ENCODE measurements at places on chromosomes 12 and 14.

DNA sequence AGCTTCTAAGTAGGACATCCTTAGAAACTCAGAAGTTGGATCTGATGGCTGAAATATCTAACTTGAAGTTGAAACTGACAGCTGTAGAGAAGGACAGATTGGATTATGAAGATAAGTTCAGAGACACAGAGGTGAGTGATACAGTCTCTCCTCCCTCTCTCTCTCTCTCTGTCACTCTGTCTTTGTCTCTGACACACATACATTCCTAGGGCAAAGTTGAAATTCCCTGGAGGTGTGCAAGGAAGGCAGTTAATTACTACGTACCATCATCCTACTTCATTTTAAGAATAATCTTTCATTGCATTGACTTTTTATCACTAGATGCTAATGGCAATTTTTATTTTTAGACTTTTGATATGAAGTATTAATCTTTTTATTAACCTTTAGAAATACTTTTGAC is 46.2 kb upstream of the REP15 start:
- DNase-seq, result no peak

DNA sequence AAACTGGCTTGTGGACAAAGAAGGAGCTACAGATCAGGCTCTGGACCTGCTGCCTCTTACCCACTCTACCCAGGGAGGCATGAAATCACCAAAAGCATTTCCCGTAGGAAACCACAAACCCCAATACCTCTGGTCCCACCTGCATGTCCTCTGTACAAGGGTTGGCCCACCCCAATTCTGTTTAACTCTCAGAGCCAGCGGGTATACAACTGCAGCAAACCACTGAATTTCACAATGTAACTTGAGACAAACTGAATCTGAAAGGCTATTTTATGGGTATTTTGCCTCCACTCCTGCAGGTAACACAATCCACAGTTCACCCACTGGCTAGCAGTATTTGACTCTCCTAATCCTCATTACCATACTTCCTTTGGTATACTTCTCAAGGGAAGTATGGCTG is 16.5 kb downstream of the SIX1 start:
- DNase-seq, result no peak

DNA sequence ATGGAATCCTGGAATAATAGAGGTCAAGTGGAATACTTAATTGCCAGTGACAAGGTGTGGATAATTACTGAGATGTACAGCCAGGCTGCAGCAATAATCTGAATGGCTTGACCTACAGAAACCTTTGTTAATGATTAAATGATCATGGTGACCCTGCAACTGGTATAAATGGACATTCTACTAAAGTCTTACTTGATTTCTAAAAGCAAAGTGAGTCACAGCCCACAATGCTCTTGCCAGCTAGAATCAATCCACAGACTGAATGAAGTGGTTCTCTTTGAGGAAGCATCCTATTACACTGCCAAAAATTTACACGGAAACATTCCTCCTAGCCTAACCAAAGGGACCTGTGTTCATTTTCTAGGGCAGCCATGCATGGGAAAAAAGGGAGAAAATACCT is 518.5 kb downstream of the SOX5 start:
- no peak for DNase-seq

DNA sequence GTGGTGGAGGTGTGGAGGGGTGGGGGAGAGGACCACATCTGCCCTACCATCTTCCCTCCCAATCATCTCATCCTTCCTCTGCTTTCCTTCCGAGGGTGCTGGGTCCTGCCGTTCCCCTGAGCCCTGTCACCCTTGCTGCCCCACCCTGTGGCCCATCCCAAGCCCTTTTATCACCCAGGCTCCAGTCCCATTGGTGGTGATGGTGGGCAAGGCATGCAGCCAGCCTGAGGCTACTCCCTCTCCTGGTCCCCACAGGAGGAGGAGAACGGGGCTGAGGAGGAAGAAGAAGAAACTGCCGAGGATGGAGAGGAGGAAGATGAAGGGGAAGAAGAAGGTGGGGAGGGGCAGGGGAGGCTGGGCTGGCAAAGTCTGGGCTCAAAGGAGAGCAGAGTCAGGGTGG is 2.7 kb upstream of the LAG3 start:
- DNase-seq, result no peak

DNA sequence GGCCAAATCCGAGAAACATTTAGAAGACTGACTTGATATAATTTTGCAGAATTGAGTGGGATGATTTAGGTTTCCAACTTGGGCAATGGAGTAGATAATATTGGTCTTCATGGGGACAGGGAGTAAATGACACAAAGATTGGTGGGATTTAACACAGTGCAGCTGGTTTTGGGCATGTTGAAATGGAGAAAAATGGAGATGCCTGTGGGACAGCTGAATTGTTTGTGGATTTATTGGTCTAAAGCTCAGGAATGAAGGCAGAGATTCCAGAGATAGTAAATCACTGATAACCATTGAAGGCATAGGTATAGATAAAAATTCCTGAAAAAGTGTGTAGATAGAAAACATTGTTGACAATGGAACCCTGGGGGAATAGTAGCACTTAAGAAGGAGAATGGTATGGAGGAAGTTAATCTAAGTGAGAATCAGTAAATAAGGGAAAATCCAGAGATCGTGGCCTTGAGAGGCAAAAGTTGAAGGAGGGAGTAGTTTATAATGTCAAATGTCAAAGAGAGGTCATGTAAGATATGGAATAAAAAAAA is 120.9 kb upstream of the ATP2B1 start:
- DNase-seq, result no peak

DNA sequence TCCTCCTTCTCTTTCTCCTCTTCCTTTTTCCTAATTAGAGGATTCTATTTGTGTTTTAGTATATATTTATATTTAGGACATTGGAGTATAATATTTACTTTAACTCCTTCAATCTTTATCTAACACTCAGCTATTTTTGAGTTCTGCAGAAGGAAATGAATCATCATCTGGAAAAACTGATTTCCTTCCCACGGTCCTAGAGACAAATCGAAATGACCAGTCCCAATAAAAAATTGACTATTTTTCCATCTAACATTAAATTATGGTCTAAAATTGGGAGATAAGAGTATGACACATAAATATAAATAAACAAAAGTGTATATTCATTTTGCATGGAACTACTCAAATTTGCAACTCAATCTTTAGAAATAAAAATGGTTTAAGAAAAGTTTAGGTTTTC is 167.4 kb downstream of the TMTC3 start:
- no peak for DNase-seq

GRCh38 chr14:92160619-92161018 is 38.9 kb downstream of the CPSF2 start:
- peak; percentile 49 for DNase-seq

- DNase-seq, result peak; percentile 28
Measured at GRCh38 chr12:62268956-62269355, 8.8 kb downstream of the USP15 start.

DNA sequence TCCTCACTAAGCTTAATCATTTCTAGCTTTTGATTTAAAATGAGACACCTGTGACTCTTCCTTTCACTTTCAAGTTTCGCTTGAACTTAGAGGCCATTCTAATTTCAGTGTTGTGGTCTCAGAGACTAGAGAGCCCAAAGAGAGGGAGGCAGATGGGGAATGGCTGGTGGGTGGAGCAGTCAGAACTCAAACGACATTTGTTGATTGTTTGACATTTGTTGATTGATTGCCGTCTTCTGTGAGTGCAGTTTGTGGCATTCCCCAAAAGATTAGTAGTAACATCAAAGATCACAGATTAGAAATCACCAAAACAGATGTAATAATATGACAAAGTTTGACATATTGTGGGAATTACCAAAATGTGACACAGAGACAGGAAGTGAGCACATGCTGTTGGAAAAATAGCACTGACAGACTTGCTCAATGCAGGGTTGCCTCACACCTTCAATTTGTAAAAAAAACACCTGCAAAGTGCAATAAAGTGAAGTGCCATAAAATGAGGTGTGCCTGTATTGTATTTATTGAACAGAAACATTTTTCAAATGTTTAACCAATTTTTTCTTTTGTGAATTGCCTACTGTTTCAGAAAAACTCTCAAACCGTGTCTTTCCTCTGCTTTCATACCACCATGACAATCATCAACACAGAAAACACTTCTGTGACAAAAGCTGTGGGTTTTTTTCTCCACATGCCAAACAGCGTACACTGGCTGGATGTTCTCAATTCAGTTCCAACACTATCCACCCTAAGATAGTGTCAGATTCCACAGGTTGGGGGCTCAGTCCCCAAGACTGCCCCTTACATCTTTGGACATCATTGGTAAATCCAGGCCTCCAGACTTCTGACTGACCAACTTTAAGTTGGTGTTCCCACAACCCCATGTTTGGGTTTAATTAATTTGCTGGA is 376.3 kb upstream of the RGS6 start:
- no peak for DNase-seq

DNA sequence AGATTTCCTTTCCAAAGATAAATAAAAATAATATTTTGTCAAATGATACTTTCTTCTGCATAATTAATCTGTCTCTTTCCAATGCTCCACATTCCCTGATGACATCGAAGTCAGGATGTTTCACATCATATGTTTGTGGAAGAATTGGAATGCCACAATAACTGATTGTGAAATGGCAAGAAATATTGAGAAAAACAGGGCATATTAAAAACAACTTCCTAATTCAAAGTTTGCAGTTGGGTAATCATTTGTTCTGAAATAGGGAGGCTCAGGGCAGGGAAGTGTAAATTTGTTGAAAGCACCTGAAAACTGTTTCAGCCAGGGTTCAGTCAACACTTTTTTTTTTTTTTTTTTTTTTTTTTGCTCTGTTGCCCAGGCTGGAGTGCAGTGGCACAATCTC is 50.7 kb downstream of the BCAT1 start:
- no peak for DNase-seq

DNA sequence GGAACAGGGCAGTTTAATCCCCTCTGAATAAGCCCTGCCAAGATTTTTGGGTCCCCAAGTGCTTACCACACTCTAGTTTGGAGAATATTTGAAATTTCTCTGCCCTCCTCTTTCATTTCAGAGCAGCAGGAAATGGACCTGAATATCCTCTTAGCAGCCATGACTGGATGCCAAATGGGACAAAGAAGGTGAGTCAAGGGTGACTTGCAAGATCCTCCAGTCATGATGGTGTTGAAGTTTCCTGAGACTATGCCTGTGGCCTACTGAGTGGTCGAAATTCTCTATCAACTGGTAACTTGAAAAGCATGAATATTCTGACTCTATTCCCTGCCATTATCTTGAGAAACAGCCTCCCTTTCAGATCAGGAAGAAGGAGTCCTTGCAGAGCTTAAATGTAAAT is 1674.7 kb upstream of the SEL1L start:
- no peak for DNase-seq

DNA sequence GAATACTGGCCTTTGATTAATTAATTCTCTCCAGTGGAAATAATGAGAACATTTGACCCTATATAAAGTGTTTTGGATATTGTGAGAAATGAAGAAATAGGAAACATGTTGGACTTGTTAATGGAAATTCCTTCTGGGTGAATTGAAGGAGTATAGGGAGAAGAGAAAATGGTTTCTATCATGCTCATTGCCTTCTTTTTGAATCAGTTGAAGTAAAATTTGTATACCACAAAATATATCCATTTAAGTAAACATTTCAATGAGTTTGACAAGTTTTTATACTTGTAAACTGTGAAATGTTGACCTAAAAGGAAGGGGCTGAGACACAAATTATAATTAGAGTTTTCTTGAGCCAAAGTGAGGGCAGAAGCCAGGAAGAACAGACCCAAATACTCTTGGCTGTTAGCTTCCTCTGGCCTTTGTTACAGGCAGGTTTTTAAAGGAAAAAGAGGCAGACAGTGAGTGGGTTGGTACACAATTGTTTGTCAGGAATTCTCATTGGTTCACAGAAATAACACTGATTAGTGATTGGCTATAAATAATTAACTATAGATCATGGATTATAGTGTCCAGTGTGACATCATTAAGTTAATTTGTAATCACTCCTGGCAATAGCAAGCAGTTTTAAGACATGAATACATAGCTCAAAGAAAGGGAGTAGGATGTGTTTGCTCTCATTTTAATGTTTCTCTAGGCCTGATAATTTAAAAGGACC is 826 bp downstream of the ZNF705A start:
- DNase-seq, result no peak

GRCh38 chr12:106088811-106089485 is 49.8 kb downstream of the NUAK1 start:
- DNase-seq, result no peak

GRCh38 chr14:101972126-101972866 is 7.9 kb downstream of the DYNC1H1 start:
- DNase-seq, result peak; percentile 98

GRCh38 chr14:54572316-54572715 is 5.4 kb downstream of the SAMD4A start:
- no peak for DNase-seq

GRCh38 chr12:34244608-34245007 is 222.3 kb downstream of the ALG10 start:
- DNase-seq, result no peak

GRCh38 chr12:42603246-42603990 is 13.9 kb upstream of the PRICKLE1 start:
- DNase-seq, result no peak

DNA sequence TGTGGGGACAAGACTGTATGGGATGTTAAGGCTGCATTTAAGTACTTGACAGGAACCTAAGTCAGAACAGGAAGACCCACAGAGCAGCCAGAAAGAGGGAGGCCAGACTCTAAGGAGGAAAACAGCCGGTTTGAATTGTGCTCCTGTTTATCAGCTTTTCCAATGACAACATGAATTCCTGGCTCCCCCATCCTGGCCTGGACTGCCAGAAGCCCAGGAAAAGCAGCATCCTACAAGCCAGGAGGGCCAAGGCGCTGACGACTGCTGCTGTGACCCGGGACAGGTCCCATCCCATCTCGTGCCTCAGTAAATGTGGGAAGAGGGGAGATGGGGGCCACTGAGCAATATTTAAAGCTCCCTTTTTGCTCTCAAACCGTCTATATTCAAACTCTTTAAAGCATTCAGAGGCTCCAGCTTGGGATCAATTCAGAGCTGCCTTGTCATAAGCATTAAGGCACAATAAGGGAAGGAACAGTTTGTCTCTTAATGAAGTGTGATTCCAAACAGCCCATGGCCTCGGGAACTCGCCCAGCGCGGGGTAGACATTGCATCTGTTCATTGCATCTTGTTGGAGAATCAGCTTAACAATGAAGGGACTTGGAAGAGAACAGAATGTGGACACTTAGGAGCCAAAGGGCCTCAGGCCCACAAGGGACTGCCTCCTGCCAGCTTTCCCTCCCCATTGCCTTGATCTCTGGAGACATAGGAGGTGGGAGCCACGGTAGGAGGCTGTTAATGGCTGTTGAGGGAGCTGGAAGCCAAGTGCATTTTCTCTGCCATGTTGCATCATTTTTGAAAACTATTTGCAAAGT is 49.6 kb downstream of the CMKLR1 start:
- no peak for DNase-seq

GRCh38 chr12:95440401-95440800 is 33.6 kb upstream of the METAP2 start:
- DNase-seq, result no peak

DNA sequence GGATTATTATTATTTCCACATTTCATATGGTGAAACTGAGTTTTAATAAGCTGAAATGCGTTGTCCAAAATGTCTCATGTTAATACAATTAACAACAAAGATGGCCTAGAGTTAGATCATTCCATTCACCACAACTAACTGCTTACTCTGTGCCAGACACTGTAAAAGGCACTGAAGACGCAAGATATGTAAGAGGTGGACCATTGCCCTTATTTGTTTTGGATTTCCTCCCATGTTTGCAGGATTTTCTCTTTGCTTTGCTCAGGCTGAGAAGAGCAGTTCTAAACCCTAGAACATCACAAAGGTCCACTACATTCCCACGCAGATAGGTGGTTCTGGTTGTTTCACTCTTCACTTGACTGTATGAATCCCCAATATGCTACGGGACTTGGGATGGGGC is 324.4 kb upstream of the KITLG start:
- DNase-seq, result no peak
